Effector memory CD4-positive, alpha-beta T cell (primary cell): ENCODE measurements at places on chromosomes 7 and 10.

DNA sequence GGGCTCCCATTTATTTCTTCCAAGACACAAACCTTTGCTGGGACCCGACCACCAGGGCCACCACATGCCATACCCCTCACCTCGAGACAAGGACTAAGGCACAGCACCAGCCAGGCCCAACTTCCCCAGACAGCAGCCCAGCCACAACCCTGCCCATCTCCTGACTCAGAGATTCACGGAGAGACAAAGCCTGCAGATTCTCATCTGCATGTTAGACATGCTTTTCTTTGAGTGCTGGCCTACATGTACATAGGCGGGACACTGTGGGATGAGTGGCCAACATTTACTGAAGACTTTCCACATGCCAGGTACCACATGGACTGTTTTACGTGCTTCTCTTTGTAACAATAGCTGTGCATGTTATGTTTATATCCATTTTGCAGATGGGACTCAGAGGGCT lies 221.3 kb upstream of the ZMIZ1 start:
- DNase-seq: no peak
- no peak overlapping the region for H3K4me3 ChIP-seq
- H3K4me1 ChIP-seq: no peaks in the 10 kb centered on the region
- no peaks in the 10 kb centered on the region for H3K27me3 ChIP-seq
- no peaks in the 10 kb centered on the region for H3K36me3 ChIP-seq
- H3K27ac ChIP-seq: no peak overlapping the region

GRCh38 chr7:117158941-117159697 lies 163.7 kb downstream of the WNT2 start:
- H3K27ac ChIP-seq: no peak overlapping the region
- H3K36me3 ChIP-seq: no peaks in the 10 kb centered on the region
- no peaks in the 10 kb centered on the region for H3K4me1 ChIP-seq

GRCh38 chr10:50919010-50919409 lies 33.6 kb upstream of the A1CF start:
- no peaks in the 10 kb centered on the region for H3K36me3 ChIP-seq
- H3K4me1 ChIP-seq: no peaks in the 10 kb centered on the region
- H3K27ac ChIP-seq: no peak overlapping the region
- no peaks in the 10 kb centered on the region for H3K27me3 ChIP-seq
- DNase-seq: no peak
- H3K4me3 ChIP-seq: no peak overlapping the region

DNA sequence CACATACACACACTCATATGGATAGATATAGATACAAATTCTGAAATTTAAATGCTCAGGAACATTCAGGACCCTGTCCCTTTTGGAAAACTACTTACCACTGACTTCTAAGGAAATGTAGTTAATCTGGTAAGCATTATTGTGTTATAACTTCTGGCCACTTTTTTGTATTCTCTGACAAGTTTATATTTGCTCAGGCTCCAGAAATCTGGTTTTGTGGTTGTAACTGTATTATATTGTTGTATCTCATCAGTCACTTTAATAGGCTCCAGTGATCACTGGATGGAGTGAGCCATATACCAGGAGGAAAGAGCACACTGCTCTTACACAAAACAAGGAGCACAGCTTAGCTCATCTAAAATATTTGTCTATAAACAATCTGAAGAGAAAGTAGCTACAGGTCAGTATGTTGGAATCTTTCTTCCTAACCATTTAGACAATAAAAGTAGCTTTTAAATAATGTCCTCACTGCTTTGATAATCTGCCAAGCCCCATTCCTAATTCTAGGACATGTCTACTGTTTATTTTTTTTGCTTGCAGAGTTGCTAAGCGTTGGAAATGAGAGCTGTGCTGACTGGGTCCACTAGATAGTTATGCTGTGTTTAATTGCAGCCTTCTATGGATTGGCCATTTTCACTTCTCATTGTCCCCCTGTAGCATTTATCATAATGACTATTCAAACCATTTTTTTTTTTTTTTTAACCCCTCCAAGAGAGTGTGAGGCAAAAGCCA lies 43.8 kb downstream of the SMNDC1 start:
- H3K27me3 ChIP-seq: no peaks in the 10 kb centered on the region
- no peaks in the 10 kb centered on the region for H3K4me1 ChIP-seq
- DNase-seq: no peak
- H3K4me3 ChIP-seq: no peak overlapping the region
- H3K36me3 ChIP-seq: no peaks in the 10 kb centered on the region
- H3K27ac ChIP-seq: no peak overlapping the region

DNA sequence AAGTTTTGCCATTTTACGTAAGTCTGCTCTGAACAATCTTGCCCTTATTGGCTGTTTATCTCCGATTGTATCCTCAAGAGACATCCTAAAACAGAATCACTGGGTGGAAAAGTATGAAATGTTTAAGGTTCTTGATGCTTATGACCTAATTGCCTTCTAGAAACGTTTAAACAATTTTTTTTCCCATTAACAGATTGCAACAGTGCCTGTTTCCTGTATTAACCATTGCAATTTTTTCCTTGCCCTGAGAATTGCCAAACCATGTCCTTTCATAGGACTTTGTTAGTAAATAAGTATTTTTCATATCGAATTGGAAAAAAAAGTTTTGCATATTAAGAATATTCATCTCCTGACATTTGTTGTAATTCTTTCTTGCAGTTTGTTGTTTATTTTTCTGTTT lies 639.8 kb downstream of the INHBA start:
- H3K36me3 ChIP-seq: no peaks in the 10 kb centered on the region
- H3K27ac ChIP-seq: no peak overlapping the region
- no peak overlapping the region for H3K4me3 ChIP-seq
- no peaks in the 10 kb centered on the region for H3K4me1 ChIP-seq
- no peak for DNase-seq

DNA sequence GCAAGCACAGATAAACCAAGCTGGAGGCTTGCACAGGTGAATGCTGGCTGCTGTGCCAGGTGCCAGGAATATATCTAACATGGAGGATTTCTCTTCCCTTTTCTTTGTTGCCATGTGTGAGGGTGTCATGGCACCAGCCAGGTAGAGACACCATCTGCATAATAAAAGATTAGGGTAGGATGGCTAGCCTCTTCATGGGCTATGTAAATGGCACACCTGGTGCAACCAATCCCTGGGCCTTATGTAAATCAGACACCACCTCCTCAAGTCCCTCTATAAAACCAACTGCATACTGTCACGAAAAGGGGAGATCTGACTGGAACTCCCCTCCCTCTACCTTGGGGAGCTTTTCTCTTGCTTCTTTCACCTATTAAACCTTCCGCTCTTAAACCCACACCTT lies 322.5 kb upstream of the POM121L12 start:
- H3K36me3 ChIP-seq: no peaks in the 10 kb centered on the region
- H3K27me3 ChIP-seq: no peaks in the 10 kb centered on the region
- H3K4me3 ChIP-seq: no peak overlapping the region
- no peaks in the 10 kb centered on the region for H3K4me1 ChIP-seq
- no peak for DNase-seq
- H3K27ac ChIP-seq: no peak overlapping the region

GRCh38 chr10:110615057-110615747 lies 28.9 kb upstream of the RBM20 start:
- no peaks in the 10 kb centered on the region for H3K27me3 ChIP-seq
- no peak for DNase-seq
- H3K27ac ChIP-seq: no peak overlapping the region
- no peak overlapping the region for H3K4me3 ChIP-seq
- H3K36me3 ChIP-seq: no peaks in the 10 kb centered on the region

DNA sequence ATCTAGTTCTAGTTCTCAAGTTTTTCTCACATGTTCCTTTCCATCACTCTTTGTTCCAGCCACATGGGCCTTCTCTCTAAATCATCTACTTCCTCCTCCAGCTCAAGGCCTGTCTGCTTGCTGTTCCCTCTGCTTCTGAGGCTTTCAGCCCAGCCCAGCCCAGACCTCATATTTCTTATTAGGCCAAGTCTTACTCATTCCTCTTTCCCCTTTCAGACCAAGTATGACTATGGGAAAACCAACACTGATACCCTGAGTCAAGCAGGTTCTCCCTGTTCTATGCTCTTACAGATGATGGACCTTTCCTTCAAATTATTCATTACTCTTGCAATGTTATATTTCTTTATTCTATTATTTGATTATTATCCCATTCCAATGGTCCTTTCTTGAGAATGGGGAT lies 80.3 kb upstream of the SEM1 start:
- H3K4me3 ChIP-seq: no peak overlapping the region
- H3K27me3 ChIP-seq: no peaks in the 10 kb centered on the region
- H3K27ac ChIP-seq: no peak overlapping the region
- no peaks in the 10 kb centered on the region for H3K4me1 ChIP-seq
- H3K36me3 ChIP-seq: no peaks in the 10 kb centered on the region

DNA sequence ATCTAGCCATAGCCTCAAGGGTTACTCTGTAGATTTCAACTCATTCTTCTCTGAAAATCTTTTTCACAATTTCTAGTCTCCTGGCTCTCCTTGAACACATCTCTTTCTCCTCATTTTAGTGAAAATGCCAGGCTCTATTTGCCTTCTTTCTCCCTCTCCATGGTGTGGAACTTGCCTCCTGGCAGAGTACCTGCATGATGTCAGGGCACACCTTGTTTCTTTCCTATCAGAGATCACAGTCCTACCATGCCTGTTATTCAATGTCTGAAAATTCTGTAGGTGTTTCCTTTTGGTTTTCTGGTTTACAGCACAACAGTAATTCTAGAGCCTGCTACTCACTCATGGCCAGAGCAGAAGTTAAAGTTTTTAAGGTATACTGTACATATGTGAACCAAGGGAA lies 237.8 kb downstream of the ADK start:
- no peak overlapping the region for H3K27ac ChIP-seq
- no peak overlapping the region for H3K4me3 ChIP-seq
- H3K27me3 ChIP-seq: no peaks in the 10 kb centered on the region

DNA sequence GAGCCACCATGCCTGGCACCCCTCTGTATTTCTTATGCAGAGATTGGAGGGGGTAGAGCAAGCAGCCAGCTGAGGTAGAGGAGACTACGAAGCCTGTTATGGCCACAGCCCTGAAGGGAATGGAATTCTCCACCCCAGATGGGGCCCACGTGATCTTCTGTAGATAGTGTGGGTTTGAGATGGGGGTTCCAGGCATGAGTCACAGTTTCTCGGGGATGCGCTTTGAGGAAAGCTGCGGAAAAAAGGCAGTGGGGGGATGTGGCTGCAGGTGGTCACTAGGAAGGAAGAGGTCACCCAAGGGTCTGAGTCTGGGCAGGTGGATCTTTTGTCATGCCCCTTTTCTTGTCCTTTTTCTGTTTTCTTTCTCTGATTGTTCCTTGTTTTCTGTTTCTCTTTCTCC lies 11.5 kb downstream of the FAM131B start:
- no peak overlapping the region for H3K4me3 ChIP-seq
- H3K27ac ChIP-seq: no peak overlapping the region
- DNase-seq: no peak
- no peaks in the 10 kb centered on the region for H3K27me3 ChIP-seq

GRCh38 chr10:79385392-79385795 lies 38.1 kb downstream of the PPIF start:
- no peaks in the 10 kb centered on the region for H3K36me3 ChIP-seq
- no peaks in the 10 kb centered on the region for H3K4me1 ChIP-seq
- H3K27me3 ChIP-seq: no peaks in the 10 kb centered on the region
- H3K27ac ChIP-seq: no peak overlapping the region

GRCh38 chr7:154473360-154473759 lies 421.2 kb downstream of the DPP6 start:
- H3K36me3 ChIP-seq: no peaks in the 10 kb centered on the region
- DNase-seq: no peak
- H3K27me3 ChIP-seq: no peaks in the 10 kb centered on the region
- no peak overlapping the region for H3K27ac ChIP-seq

GRCh38 chr7:116802746-116803152 lies 59.6 kb upstream of the CAPZA2 start:
- no peaks in the 10 kb centered on the region for H3K4me1 ChIP-seq
- no peaks in the 10 kb centered on the region for H3K27me3 ChIP-seq
- no peak overlapping the region for H3K27ac ChIP-seq
- H3K4me3 ChIP-seq: no peak overlapping the region
- no peak for DNase-seq

- H3K27me3 ChIP-seq: no peaks in the 10 kb centered on the region
- no peaks in the 10 kb centered on the region for H3K36me3 ChIP-seq
- no peak for DNase-seq
- no peak overlapping the region for H3K4me3 ChIP-seq
- H3K4me1 ChIP-seq: no peaks in the 10 kb centered on the region
These were observed 32.8 kb downstream of the IL15RA start for GRCh38 chr10:5944389-5945189.

DNA sequence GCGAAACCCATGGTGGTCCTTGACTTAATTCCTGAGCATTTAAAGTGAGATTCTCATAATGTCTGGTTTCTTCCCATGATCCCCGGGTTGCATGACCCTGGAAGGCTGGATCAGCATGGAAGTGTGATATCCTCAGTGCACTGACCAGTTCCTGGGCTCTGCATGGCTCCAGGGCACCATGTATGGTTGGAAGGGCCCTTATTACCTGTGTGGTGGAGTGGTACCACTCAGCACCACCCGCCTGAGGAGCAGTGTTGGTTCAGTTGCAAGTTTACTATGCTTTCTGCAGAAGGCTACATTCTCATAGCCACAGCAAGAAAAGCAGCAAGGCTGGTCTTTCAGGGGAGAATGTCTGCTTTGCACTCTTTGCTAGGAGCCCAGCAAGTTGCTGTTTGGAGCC lies 325.7 kb upstream of the MKI67 start:
- no peaks in the 10 kb centered on the region for H3K4me1 ChIP-seq
- H3K36me3 ChIP-seq: no peaks in the 10 kb centered on the region
- no peaks in the 10 kb centered on the region for H3K27me3 ChIP-seq
- no peak overlapping the region for H3K27ac ChIP-seq
- H3K4me3 ChIP-seq: no peak overlapping the region

- no peaks in the 10 kb centered on the region for H3K36me3 ChIP-seq
- DNase-seq: no peak
- no peaks in the 10 kb centered on the region for H3K4me1 ChIP-seq
- H3K27ac ChIP-seq: no peak overlapping the region
These were observed 18.3 kb downstream of the ADAMTS14 start for GRCh38 chr10:70690589-70690988.

DNA sequence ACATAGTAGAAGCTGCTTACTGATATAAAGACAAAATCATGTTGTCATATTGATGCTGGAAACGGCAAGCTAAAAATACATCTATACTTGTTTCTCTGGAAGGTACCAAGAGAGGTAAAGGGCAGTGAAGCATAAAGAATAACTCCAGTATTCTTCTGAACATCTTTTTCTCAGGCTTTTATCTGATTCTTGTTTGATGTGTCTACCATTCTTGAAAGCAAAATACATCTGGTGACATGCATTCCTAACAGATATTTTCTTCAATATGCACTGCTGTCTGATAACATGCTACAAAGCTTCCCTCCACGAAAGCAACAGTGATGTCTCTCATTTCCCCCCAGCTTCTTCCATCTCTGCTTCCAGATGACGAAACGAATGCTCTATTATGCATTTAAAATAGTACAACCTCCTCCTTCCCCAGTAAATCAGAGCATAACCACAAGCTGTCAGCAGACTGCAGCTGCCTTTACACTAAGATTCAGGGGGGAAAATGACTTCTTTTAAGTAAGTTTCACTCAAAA lies 100.8 kb downstream of the ARHGAP21 start:
- H3K4me3 ChIP-seq: no peak overlapping the region
- no peak for DNase-seq
- H3K4me1 ChIP-seq: peaks cover 5% of the 10 kb centered on the region

GRCh38 chr7:44275146-44275545 lies 50.2 kb downstream of the CAMK2B start:
- no peak overlapping the region for H3K4me3 ChIP-seq
- no peaks in the 10 kb centered on the region for H3K36me3 ChIP-seq
- no peaks in the 10 kb centered on the region for H3K4me1 ChIP-seq

- peaks cover 45% of the 10 kb centered on the region for H3K36me3 ChIP-seq
- H3K4me1 ChIP-seq: peaks cover 67% of the 10 kb centered on the region
- H3K27ac ChIP-seq: peak overlapping the region; percentile 93
- H3K27me3 ChIP-seq: no peaks in the 10 kb centered on the region
These were observed 868 bp downstream of the MYO1G start for GRCh38 chr7:44977959-44978335.
